Right renal cortex interstitium (tissue), 3 donors: ENCODE measurements at places on chromosomes 4 and X. TPM values are rescaled to one million over a fixed set of nuclear protein-coding genes. Genes with fewer than 3 reads are reported as not detected.

Gene NWD2
- polyA plus RNA-seq: 0.25 TPM

Gene ADGRL3
- 30.2 TPM for polyA plus RNA-seq

Gene CSAG1
- not detected for polyA plus RNA-seq

Gene PLP1
- 6.1 TPM for polyA plus RNA-seq

Gene PWWP3B
- 3.4 TPM for polyA plus RNA-seq

Gene SGMS2
- polyA plus RNA-seq: 14.7 TPM

Gene SPP1
- polyA plus RNA-seq: 225 TPM

Gene VCX3A
- not detected for polyA plus RNA-seq

Gene SASH3
- 2.0 TPM for polyA plus RNA-seq

Gene MAGEA12
- polyA plus RNA-seq: not detected

Gene TMSB15A
- polyA plus RNA-seq: 67.2 TPM

Gene EXOC1
- polyA plus RNA-seq: 47.7 TPM

Gene TBC1D8B
- polyA plus RNA-seq: 6.3 TPM

Gene LIAS
- 27.7 TPM for polyA plus RNA-seq

Gene HHIP
- polyA plus RNA-seq: 2.3 TPM

Gene CTPS2
- polyA plus RNA-seq: 36.2 TPM

Gene PCYT1B
- polyA plus RNA-seq: 2.8 TPM

Gene DCHS2
- 7.0 TPM for polyA plus RNA-seq

Gene CSAG3
- polyA plus RNA-seq: not detected

Gene WDR17
- 6.4 TPM for polyA plus RNA-seq

Gene TMEM154
- polyA plus RNA-seq: 0.72 TPM

Gene CCDC149
- polyA plus RNA-seq: 16.1 TPM

Gene SH3D19
- 25.0 TPM for polyA plus RNA-seq

Gene KLB
- polyA plus RNA-seq: 0.26 TPM

Gene HTN1
- polyA plus RNA-seq: 0.14 TPM

Gene KIAA1210
- 2.6 TPM for polyA plus RNA-seq

Gene SLC49A3
- polyA plus RNA-seq: 3.1 TPM

Gene DGKK
- polyA plus RNA-seq: 9.7 TPM

Gene SCD5
- polyA plus RNA-seq: 30.0 TPM

Gene PABPC5
- 5.9 TPM for polyA plus RNA-seq

Gene MAGEA1
- not detected for polyA plus RNA-seq

Gene EPHA5
- 0.34 TPM for polyA plus RNA-seq

Gene RASL11B
- 49.7 TPM for polyA plus RNA-seq

Gene MANBA
- 21.9 TPM for polyA plus RNA-seq

Gene NPY5R
- polyA plus RNA-seq: 4.6 TPM

Gene CORIN
- polyA plus RNA-seq: 5.2 TPM

Gene SOD3
- 9.8 TPM for polyA plus RNA-seq

Gene UTP14A
- polyA plus RNA-seq: 29.3 TPM

Gene GRIA2
- 1.0 TPM for polyA plus RNA-seq

Gene ADGRG4
- not detected for polyA plus RNA-seq

Gene RNF212
- polyA plus RNA-seq: 11.5 TPM

Gene TMPRSS11B
- not detected for polyA plus RNA-seq

Gene TIGD4
- polyA plus RNA-seq: 2.1 TPM

Gene RIBC1
- polyA plus RNA-seq: 5.0 TPM

Gene XPNPEP2
- polyA plus RNA-seq: 53.7 TPM

Gene PHEX
- polyA plus RNA-seq: 0.31 TPM

Gene ATP1B4
- polyA plus RNA-seq: not detected

Gene ATP2B3
- 0.24 TPM for polyA plus RNA-seq

Gene ITM2A
- 89.1 TPM for polyA plus RNA-seq

Gene RAB9B
- 2.4 TPM for polyA plus RNA-seq

Gene GABRA4
- polyA plus RNA-seq: 0.04 TPM

Gene FTSJ1
- polyA plus RNA-seq: 35.6 TPM
